ENCODE measurements at places on chromosomes 3 and 15.

DNA sequence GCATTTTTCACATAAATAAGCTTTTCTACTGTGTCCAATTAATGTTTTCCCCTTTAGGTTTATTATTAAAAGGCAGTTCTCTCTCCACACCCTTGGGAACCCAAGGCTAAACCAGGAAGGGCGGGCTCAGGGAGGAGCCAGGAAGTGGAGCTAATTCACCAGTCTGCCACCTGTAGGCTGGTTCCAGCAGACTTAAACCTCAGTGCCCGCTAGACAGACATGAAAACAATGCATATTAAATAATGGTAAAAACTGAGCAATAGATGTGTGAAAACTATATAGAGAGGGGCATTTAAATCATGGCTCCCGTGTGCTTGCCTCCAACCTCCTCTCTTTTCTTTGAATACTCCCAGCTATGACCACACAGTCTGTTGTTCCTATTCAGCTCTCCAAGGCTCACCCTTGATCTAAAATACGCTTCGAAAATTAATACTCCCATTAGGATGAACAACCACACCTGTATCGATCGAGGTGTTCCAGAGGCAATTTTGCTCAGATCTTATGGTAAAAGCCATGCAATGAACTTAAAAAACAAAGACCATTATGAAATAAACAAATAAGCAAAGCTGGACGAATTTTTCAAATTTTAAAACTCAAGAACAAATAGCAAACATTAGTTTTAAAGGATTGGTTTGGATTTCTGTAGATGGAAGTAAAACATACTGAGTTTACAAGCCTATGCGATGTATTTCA lies 253.3 kb downstream of the TJP1 start:
- no peak for DNase-seq

DNA sequence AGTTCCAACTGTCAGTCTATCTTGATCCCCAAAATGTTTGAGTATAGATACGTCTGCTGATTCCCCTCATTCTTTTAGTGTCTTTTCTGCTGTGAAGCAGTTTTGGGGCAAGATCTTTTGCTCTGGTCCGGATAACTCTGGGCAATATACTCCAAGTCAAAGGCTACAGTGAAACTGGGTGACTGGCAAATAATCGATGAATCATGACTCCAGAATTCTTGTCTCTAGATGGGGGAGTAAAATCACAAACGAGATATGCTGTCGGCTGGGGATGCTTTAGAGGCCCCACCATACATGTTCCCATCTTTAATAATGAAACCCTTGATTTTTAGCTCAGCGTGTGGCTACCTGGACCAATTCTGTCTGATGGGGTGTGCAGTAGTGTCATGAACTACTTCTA lies 76.5 kb downstream of the KLF13 start:
- DNase-seq = no peak

DNA sequence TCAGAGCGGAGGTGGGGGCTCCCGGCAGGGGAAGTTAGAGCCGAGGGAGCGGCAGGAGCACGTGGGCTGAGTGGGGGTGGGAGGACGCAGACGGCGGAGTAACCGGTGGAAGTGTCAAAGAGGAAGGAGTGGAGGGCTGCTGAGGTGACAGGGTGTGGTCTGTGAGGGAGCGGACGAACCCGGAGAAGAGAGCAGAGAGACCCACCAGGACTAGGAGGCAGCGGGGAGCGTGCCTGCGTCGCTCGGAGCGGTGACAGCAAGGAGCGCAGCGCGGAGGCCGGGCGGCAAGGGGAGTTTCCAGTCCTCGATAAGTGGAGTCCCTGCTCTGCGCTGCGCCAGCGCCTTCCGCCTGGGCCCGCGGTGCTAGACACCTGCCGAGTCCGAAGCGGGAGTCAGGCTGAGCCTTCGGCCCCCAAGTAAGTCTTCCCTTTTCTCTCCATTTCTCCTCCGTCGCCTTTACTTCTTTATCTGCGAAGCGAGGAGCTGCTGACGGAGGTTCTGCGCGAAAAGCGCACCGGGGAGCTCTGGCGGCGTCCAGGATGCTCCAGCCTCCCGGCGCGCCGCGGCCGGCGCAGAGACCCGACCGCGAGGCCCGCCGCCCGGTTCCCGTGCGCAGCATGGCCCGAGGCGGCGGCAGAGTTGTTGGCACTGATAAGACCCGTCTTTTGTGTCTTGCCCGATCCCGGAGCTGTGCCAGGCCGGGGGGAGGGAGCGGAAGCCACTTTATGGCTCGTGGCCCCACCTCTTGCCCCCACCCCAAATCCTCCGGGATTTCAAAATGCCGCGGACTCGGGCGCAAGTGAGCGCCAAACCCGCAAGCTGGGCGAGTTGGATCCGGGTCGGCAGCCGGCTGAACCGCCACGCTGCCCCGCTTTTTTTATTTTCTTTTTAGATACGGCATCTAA lies 533.0 kb upstream of the SEMA6D start:
- peak; percentile 70 for DNase-seq

GRCh38 chr3:11272906-11273574 lies 843 bp downstream of the ATG7 start:
- DNase-seq = no peak

- DNase-seq = no peak
Measured at GRCh38 chr3:127738192-127738840, 65.6 kb downstream of the ABTB1 start.

DNA sequence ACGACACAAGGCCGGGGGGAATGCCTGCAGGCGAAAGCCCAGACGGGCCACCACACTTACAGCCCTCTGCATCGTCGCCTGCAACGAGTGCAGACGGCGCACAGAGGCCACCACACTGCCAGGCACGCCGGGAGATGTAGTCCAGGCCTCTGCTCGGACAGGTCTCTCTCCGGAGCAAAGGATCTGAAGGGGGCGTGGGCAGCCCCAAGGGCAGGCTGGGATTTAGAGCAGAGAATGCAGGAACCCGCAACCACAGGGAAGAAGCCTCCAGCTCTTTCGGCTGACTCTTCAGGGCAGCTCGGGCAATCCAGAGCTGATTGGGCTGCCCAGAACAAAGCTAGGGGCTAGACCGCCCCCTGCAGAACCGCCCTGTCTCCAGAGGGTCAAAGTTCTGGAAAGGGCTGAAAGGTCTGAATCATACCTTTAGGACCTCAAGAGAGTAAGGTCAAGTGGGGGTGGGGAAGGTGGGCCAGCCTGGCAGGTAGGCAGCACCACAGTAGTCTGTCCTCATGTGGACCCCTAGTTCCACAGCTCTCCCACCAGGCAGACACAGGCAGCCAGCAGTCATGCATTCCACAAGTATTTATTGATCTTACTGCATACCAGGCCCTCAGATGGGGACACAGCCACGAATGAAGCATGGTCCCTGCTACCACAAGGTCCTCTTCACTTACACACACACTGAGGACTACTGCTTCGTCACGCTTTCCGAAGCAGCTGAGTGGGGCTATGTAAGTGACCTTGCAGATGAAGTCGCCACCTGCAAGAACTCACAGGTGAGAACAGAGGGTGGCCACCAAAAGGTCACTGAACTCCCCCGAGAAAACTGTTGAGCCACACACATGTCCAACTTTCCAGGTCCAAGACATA lies at the start of gene AMT:
Gene AMT (minus strand): TSS at position 95 of the 870 bp plus-strand sequence. CDS start 23 bp downstream, at position 72.
- DNase-seq = peak; percentile 92

DNA sequence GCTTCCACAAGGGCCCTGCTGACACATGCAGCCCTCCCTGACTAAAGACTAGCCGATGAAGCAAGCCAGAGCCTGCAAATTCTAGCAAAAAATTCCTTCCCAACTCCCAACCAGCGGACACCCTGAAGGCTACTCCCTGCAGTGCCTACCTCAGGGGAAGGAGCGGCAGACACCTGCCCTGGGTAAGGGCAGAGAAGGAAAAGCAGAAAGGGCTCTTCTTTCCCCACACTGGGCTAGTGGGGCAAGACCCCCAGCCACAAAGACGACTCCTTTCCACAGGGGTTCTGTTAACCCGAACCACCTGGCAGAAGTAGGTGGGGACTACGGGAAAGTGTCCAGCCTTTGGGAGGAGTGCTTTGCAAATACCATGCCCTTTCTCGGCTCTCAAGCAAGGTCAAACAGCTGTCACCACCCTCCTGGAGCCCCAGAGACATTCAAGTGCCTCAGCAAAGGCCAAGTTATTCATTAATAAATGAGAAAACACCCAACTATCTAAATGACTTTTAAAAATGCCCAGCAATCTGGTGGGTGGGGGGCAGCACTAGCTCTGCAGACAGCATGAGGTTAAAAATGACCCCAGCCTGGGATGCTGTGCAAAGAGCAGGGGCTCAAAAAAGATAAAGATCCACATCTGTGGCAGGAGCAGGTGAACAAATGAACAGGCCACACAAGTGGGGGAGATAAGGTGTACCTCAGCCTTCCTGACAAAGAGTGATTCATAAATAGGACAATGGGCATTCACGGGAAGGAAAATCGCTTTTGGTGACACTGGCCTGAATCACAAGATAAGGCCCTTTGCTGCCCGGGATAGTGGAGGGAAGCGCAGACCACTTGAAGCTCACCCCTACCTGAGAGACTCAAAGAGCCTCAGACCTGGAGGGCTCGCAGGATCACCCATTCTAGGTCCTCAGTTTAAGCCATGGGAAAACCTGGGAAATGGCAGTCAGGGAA lies 33.0 kb downstream of the CCDC12 start:
- no peak for DNase-seq

DNA sequence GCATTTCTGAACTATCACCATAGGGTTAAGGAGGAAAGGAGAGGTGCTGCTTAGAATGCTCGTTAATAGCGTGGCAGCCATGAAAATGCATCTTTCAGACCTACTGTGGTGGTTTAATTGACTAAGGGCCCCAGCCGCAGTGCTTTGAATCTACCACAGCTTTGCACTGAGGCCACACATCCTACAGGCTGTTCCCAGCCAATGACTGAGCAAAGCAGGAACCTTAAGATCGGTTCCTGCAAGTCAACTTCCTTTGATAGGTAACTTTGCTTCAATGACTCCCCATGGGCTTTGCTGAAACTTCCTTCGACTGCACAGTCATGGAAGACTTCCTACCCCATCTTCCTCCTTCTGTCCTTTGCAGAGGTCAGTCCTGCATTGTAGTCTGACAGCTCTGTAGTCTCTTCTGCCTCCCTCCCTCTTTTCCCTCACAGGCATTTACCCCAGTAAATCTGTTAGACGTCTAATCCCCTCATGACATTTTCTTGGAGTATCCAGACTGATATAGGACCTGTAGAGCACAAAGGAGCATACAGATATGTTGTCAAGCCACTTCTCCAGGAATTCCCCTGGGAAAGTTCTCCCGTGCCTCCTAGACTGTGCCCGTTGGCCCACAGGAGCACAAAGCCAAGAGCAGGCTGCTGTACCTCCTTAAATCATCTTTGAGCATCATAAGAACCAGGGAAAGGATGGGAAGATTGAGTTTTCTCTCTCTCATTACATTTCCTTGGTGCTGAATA lies 2.6 kb upstream of the BCL2A1 start:
- no peak for DNase-seq

DNA sequence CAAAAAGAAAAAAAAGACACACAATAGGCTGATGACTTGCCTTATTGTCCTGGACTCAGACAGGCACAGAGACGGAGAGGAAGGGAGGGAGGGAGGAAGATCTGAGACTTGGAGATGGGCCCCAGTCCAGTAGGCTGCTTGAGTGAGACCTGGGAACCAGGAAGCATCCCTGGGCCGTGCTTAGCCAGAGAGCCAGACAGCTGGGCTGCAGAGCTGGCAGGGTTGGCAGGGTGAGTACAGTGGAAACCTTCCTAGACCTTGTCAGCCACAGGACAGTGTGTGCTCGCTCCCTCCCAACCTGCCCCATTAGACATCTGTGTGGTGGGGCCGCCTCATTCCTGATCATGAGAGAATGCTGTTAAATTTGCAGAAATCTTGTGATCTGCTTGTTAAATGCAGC lies 107.9 kb upstream of the ALDH1A3 start:
- DNase-seq = no peak

GRCh38 chr3:105277656-105278055 lies 89.1 kb upstream of the ALCAM start:
- DNase-seq = no peak

- no peak for DNase-seq
Measured at GRCh38 chr3:84789961-84790360, 168.8 kb upstream of the CADM2 start.

GRCh38 chr15:98835876-98836275 lies 171.7 kb downstream of the PGPEP1L start:
- DNase-seq = no peak

DNA sequence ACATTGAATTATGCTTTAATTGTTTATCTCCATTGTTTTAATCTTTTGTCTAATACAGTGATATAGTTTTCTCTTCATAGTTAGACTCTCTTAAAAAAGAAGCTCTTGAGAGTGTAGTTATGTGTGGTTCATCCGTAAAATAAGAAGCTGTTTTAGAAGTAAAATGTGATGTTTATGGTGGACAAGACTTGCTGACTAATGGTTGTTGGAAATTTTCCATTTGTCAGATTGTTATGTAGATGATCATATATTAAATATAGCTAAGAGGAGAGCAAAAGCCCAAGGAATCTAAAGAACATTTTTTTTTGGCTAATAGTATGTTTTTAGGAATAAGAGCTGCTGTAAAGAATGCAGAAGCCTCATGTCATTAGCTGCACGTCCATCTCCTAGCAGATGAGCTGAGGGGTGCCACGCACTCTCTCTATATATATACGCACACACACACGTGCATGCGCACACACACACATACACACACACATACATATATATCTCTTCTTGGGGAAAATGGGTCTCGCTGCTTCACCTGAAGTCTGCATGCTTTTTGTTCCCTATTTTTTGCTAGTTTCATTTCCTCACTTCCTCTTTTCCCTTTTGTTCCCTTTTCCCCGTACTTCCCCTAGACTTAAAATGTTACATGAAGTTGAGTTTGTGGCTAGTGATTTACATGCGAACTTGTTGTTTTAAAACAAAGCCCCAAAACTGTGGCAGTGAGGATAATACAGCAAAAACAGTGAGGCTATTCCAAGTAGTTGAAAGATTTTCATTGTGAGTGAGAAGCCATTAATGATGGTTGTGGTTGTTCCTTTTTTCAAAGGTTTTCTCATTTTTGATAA lies 107.8 kb downstream of the MBNL1 start:
- DNase-seq = no peak

GRCh38 chr3:16515885-16516420 lies 2.5 kb upstream of the RFTN1 start:
- no peak for DNase-seq

- no peak for DNase-seq
Measured at GRCh38 chr3:120432150-120432860, 18.5 kb downstream of the FSTL1 start.

DNA sequence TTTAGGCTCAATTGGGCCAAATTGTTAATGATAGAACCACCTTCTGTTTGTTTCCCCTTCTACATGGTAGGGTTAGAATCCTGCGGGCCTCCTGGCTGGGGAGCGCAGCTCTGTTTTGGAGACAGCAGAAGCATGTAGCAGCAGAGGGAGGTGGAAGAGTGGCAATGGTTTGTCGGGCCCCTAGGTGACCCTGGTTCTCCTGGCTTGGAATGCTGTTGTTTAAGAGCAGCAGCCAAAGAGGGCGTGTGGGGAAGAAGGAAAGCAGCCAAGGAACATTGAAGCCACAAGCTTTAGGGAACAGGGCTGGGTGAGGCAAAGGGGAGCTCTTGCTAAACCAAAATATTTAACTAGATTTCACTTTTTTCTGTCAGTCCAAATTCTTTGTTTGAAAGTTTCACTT lies 213.7 kb upstream of the NR2E3 start:
- DNase-seq = no peak

DNA sequence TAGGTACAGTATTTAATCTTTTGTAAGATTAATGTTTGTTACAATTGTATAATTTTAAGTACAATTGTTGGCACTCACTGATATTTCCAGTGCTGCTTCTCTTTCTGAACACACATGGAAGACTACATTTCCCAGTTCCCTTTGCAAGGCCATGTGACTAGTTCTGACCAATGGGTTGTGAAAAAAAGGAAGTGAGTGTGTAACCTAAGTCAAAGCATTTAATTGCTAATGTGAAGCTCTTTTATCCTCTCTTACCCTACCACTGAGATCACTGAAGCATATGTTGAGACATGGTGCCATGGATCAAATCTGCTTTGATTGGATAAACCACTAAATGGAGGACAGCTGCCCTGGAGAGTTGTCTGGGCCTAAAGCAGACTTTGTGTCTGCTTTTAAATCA lies 83.9 kb upstream of the PLXND1 start:
- DNase-seq = no peak

All from ecto neural progenitor cell (in vitro differentiated cells).